Omental fat pad (tissue), 4 donors: ENCODE measurements at places on chromosomes 5 and 9. TPM values are rescaled to one million over a fixed set of nuclear protein-coding genes. Genes with fewer than 3 reads are reported as not detected.

DNA sequence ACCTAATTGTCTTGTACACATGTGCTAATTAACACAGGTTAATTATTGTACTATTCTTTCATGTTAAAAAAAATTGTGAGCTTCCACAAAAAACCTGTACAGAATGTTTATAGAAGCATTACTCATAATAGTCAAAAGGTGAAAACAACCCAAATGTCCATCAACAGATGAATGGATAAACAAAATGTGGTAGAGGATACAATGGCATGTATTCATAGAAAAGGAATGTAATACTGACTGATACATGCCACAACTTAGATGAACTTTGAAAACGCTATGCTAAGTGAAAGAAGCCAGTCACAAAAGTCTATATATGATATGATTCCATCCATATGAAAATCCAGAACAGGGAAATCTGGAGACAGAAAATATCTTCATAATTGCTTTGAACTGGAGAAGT, 25.6 kb downstream of the RRAGA start:
- no peak for DNase-seq

GRCh38 chr5:68330574-68330973, 115.0 kb downstream of the PIK3R1 start:
- DNase-seq = no peak

DNA sequence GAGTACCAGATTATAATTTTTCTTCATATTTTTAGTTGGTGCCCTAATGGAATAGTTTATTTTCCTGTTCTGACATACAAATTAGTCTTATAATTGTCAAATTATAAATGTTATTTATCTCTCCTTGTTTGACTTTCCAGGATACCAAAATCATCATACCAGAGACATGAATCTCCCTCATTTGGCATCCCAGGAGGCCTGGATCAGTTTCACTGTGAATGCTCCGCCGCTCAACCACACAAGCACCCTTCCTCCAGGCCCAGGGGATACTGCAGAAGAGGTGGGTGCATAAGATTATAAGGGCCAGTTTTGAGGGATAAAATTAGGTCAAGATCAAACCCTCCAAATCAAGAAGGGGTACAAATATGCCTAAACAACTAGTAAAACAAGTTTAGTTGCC, 1229.3 kb downstream of the CDH12 start:
- DNase-seq = no peak

DNA sequence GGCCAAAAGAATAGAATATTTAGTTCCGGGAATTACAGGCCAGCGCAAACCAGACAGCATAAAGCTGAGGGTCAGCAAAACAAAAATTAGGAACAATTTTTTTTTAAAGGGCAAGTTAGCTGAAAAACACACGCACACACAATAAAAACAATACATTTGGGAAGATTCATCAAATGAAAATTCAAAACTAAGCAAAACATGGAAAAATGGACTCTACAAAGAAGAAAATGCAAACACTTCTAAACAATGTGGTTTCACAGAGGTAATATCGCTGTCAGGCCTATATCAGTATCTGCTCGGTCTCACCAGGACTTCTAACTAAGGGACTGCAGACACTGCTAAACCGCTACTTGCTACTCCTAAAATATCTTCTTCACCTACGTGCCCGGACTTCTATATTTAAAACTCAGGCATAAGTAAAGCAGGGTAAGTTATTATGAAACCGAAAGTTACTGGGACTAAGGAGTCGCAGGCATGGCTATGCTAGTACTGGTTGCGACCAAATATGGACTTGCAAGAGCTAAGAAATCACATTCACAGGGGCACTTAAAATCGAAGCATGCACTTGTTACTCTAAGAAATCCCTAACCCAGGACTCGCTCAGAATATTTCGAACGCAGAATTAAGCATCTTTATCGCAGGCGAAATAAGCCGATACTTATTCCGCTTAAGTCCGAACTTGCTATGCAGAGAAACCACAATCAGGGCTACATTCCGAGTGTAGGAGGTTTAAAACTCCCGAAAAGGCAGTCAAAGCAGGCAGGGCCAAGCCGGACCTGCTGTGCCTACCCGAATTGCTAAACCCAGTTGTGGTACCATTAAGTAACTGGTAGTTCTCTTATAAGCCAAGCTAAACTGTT, 2.3 kb downstream of the ANXA2R start:
- no peak for DNase-seq

The TAF11L5 gene
- total RNA-seq = not detected

The ORM2 gene
- total RNA-seq = not detected
